ENCODE measurements at places on chromosomes 7 and 10.

DNA sequence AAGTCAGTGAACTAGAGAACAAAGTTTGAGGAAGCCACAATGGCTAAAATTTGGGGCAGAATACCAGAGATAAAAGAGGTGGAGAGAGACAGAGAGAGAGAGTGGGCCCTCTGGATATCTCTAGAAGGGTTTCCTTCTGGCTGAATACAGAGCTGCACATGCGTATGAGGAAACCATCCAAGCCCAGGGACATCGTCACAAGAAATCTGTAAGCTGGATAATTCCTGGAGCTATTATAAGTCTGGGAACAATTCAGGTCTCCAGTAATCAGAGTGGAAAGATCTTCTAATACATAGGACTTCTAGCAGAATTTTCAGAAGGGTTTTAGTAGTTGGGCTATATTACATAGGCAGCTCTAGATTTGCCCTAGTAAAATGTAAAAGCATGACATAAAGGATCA, 415.7 kb upstream of the MTPN start:
- no peak for DNase-seq

DNA sequence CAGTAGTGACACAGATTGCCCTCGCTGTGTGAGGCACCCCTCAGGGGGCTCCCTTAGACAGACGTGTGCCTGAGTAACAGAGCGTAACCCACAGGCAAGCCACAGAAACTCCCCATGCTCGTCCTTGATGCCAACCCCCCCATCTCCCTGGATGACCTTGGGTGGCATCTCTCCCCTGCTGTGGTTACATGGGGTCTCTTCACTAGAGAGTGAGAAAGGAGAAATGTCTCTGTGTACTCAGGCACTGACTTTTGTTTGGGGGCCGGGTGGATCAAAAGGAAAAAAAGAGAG, 1.1 kb upstream of the ASB10 start:
- no peak for DNase-seq

DNA sequence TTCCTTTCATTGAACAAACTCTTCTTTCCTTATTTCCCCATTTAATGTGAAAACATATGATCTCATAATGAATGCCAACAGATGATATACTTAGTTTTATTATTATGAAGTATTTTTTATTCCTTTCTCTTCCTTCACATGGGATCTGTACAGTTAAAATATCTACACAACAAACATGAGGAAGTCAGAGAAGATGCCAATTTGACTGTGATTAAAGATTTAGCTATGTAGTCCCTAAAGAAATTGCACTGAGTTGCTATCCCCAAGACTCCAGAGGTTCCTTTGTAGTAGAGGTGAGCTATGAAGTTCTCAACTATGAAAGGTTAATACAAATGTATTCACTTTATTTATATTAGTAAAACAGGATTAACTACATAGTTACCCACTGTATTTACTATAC, 60.6 kb upstream of the LRRN3 start:
- no peak for DNase-seq

DNA sequence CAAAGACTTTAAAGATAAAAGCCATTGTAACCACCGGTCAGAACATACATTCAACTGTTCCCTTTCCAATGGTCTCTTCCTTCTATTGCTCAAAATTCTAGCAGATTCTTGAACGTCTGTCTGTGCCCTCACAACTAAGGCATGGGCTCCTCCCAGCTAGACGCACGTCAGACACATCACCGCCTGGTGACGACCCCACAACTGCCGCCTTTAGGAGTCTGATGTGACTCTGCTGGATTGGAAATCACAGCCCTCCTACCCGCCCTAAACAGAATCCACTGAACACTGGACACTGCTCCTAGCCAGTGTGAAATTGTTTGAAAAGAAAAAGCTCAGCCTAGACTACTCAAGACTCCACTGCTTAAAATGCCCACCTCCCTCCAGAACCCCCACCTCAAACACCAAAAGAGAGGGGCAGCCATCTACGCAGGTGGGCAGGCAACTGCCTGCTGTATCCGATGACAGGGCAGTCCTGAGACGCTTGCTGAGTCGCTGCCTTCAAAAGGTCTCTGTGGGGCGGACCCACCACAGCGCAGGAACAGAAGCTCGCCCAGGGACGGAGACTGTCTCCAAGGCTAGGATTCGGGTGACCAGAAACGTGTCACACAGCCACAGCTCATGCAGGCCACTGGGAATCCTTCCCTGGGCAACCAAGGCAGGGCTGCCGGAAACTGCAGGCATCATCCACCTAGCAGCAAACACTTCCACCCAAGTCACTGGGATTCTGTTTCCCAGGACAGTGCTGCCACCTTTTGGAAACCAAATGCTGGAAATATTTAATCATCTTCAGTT, 34.7 kb downstream of the GSDME start:
- no peak for DNase-seq

DNA sequence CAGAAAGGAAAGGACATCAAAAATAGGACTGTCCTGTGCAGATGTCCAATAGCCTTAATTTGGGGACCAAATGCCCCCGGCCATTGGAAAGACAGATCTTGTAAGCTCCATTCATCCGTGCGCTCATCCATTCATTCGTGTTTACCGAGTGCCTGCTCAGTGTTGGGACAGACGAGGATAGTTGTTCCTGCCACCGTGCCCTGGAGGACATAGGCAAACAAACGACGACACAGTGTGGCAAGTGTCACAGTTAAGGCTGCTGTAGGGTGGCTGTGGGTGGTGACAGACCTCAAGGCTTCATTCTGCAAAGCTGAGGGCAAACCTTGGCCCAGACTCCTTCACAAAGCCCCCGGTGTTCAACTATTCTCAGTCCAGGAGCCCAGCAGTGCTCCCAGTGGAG, 27.6 kb downstream of the MKI67 start:
- no peak for DNase-seq

DNA sequence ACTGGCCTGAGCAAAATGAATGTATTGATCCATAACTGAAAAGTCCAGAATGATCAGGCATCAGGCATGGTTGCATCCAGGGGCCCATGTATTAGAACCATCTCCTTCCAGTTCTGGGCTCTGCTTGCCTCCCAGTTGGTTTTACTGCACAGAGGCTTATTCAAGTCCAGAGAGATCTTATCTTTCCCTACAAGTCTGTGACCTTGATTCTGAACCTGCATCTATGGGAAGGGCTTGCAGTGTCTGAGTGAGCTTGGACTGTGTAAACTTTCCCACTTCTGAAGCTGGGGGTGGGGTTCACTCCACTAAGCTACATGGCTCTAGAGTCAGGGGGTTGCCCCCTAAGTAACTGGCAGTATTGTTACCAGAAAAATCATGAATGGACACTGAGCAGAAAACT, 136.2 kb downstream of the TCF7L2 start:
- DNase-seq = no peak

DNA sequence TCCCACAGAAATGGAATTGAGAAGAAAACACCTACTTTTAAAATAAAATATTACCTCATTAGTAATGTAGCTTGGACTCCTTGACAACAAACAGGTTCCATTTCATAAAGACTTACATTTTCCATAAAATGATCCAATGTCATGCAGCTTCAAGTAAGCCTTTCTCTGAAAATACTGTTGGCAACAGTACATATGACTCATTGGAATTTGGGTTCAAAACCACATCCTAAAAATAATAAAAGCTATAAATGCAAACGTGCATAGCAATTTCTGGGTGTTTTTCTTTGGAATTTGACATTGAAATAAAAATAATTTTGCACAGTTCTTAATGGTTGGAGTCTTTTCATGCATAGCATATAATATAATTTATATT, 47.9 kb downstream of the FHIP2A start:
- no peak for DNase-seq

- DNase-seq = no peak
Observed at GRCh38 chr7:101586906-101587677, 42.0 kb downstream of the MYL10 start.

- DNase-seq = no peak
Observed at GRCh38 chr7:2760098-2760889, 72.3 kb downstream of the AMZ1 start.

DNA sequence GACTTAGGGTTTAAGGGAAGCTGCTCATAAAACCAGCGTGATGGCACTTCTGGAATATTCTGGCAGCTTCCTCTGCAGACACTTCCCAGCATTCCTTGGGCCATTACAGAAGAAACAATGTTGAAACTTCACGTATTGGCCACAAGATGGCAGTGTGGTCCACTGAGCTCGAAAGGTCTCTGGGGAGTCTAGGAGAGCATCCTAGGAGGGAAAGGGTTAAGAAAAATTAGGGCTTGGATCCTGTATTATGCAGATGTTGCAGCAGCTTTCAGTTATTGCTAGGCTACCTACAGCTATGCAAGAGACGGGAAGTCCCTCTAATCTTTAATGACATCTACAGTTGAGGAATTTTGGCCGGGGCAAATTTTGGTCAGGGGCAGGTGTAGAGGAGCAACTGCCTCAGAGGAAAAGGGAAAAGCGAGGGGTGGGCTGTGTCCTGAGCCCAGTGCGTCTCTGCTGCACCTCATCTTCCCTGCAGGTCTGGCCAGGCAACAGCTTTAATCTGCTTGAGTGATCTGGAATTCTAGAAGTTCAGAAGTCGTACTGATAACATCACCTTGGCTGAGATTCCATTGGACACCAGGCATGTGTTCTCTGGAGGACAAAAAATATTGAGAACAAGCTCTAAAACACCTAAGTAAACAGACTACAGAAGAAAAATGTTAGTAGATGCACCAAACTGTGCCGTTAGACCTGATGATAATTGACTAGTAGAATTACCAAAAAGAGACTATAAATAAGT, 220.8 kb upstream of the PRSS58 start:
- no peak for DNase-seq

- DNase-seq = no peak
Observed at GRCh38 chr7:47074702-47075153, 507.2 kb downstream of the TNS3 start.

GRCh38 chr10:44427479-44427878, 42.6 kb upstream of the CXCL12 start:
- DNase-seq = no peak

- no peak for DNase-seq
Observed at GRCh38 chr10:69757553-69758309, 44.0 kb upstream of the COL13A1 start.

DNA sequence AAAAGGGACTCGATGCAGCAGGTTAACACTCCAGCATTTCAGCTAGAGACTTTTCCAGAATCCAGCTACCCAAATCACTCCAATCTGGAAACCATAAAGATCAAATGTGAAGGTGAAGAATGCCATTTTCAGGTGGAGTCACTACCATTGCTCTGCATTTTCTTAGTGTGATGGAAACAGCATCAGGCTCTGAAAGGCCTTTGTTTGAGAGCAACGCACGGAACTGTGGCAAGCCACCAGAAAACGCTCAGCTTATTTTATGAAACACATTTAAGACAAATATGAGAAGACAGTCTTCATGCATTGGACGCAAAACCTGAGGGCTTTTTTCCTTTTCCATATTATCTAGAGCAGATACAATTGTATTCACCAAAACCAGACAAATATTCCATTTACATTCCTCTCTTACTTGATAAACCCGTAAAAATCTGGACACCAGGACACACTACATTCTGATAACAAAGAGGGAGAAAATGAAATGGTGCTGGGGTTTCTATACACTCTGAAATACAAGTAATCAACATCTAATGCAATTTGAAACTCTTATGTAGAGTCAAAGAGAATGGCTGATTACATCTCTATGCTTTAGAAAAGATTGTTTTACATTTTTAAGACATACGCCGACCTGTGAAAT, 99.1 kb downstream of the NRP1 start:
- no peak for DNase-seq

GRCh38 chr7:16526742-16527540, at the start of gene LRRC72:
TSS of gene LRRC72 (plus strand) at chr7:16526825. CDS start at chr7:16526953, 128 bp downstream.
- DNase-seq = no peak

DNA sequence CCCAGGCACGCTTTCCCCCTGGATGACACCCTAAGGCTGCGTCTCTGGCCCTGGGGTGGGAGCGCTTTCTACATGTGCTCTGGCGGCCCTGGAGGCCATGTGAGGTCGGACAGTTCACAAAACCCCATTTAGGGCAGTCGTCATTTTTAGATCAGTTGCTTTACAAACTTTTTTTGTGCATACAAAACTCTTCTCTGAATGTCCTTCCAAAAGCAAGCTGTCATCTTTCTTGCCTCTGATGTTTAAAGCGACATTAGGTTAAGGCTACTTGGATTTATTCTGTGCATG, 5.9 kb downstream of the MAFK start:
- DNase-seq = no peak

DNA sequence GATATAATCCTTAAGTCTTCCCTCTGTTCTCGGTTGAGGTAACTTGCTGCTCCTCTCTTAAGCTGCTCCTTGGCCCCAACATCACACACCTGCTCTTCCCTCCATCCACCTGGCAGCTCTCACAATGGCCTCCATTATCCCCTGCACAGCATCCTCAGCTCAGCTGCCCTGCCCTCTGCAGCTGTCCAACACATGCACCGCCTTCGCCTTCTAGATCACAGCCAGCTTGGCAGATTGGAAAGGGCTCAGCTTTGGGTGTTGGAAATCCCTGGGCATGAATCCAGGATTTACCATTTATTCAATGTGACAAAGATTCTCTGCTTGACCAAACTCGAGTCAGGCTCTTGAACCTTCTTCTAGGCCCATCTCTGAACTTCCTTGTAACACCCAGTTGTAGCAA, 20.6 kb downstream of the RGR start:
- no peak for DNase-seq

DNA sequence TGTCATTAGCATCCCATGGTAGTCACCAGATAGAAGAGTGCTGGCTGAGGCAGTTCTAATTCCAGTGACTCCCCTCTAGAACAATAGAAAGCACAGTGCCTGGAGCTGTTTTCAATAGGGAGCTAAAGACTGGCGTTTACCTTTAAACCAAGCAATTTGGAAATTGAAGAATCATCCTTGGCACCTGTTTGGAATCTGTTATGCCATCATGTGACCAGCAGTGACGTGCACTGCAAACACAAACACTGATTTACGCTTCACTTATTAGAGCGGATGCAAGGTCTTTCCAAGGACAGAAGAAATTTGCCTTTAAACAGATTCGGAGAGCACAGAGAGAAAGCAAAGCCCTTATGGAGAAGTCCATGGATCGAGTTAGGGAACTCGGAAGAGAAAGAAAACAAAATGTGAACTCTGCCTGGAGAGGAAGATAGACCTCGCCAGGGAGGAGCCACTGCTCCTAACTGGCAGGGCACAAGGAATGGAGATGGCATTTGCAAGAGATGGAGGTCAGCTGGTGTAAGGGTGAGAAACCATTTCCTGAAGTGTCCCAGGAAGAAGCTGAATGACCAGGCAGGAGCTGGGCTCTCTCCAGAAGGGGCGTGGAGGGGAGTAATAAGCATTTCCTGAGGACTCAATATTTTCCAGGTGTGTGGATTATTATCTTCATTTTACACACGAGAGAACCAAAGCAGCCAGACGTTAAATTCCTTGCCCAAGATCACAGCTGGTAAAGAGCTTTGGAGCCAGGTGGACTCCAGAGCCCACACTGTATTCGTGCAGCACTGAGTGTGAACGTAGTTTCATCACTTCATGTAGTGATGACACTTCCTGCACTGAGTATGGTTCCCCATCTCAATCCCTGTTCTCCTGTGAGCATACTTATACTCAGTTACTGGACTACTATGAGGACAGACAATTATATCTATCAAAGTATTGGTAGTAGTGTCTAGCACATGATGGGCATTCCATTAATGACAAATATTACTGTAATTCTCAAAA, 97.7 kb downstream of the CUBN start:
- DNase-seq = no peak

Measured in esophagus squamous epithelium (tissue), 5 donors.